ENCODE measurements at places on chromosomes 12 and 14. TPM values are rescaled to one million over a fixed set of nuclear protein-coding genes. Genes with fewer than 3 reads are reported as not detected.

Gene GPR65
- 13.7 TPM for total RNA-seq

Gene ADAM21
- total RNA-seq, result 0.14 TPM

Gene FOXA1
- 0.19 TPM for total RNA-seq

Gene TDP1
- 99.3 TPM for total RNA-seq

Gene TCTN1
- 6.4 TPM for total RNA-seq

Gene TSPAN19
- not detected for total RNA-seq

DNA sequence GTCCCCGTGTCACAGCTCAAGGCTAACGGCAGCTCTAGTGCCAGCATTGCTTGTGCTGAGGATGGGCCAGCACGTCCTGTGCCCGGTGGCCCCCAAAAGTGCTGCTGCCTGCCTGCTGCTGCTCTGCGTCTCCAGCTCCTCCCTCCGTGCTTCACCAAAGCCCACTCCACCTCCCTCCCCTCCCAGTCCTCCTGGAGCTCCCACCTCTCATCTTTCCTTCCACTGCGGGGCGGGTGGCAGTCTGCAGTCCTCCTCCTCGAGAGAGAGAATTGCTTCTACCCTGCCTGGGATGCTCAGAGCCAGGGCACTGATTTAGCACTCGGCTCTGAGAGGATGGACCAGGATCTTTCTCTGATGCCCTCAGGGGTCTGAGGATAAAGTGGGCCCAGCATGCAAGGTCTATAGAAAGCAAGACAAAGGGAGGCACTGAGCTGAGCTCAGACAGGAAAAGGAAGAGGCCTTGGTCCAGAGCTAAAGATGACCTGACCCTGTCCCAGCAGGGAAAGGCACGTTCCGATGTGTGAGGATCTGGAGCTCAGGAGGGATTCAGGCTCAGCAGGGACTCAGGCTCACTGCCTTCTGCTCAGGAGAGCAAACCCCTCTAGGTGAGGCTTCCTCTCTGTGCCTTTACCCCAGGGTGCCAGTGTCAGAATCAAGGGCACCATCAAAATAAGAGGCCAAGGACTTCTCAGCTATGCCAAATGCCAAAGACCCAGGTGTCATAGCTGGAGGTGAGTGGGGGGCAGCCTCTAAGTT, 113.1 kb upstream of the FKBP4 start:
- DNase-seq, result no peak

GRCh38 chr14:97458661-97459579, 661.7 kb downstream of the VRK1 start:
- peak; percentile 90 for DNase-seq

GRCh38 chr14:71163050-71163841, 256.0 kb downstream of the PCNX1 start:
- no peak for DNase-seq

DNA sequence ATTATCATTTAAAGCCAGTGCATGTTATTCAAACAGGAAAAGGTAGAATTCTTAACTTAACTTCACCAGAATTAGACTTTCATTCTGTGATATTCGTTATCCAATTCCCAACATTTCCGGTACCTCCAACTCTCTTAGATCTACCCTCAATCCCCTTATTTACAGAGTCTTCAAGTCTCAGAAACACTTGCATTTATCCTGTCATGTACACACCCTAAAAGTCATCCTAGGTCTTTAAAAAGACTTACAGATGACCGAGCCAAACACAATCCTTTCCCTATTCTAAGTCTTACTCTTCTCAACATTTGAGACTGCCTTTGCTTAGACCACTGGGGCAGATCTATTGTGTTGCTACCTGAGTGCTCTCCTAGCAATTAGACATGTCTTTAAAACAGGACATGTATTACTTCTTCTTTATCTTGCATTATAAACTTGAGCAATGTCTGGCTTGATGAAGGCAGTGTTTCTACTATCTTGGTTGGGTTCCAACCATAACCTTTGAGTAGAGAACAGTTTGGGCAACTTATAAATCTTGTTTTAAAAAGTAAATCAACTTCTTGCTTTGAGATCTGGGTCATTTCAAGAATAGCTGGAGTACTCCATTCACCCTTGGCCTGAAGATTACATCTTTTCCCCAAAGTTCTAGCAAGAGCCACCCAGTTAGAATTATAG, 140.6 kb upstream of the PLEKHG7 start:
- no peak for DNase-seq

DNA sequence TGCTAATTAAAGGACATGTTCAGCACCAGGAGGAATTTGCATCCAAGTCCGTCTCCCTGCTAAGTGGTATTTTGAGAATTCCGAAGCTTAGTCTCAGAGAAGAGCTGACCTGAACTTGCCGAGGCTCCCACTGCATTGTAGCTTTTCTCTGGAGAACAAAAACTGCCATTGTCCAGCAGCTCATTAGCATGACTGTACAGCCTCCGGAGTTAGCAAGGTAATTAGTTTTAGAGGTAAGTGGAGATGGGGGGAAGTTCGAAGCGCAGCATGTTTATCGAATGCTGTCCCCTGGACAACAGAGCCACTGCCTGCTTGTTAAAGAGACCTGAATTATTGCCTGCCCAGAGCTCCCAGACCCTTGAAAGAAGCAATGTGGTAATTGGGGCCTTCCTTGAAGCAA, 160.3 kb upstream of the PELI2 start:
- DNase-seq, result no peak

- DNase-seq, result no peak
Measured at GRCh38 chr12:90909069-90909770, 45.8 kb downstream of the CCER1 start.

DNA sequence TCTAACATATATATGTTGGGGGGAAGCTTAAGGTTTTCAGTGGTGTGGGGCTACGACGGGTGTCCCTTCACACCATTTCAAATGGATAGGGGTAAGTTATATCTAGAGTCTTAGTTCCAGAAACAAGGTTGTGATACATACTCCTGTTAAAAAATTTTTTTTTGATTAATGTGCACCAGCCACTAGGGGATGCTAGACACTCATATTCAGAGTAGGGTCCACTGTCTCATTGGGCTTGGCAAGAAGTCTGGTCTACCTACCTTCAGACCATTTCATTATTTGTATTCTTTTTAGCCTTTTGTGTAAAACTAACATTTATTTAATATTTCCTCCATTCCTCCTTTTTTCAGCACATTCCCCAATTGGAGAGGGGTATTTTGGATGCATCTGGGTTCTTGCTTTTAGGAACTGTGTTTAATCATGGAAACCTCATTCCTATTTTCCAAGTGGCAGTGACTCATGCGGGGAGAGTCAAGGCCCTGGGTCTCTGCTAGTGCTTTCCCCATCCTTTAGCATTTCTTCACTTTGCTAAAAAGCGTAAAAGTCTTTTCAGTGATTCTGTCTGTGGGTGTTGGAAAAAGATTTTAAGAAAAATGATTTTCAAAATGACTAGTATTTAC, 33.4 kb downstream of the ANO4 start:
- DNase-seq, result no peak

DNA sequence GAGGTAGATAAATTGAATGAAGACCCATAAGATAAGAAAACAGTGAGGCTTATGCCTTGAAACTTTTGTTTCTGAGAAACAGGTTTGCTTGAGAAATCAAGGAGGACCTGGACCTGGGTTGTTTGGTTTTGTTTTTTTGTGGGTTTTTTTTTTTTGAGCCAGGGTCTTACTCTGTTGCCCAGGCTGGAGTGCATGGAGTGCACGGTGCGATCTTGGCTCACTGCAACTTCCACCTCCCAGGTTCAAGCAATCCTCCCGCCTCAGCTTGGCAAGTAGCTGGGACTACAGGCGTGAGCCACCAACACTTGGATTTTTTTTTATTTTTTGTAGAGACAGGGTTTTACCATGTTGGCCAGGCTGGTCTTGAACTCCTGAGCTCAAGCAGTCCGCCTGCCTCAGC, 9.0 kb upstream of the PPTC7 start:
- DNase-seq, result peak; percentile 4

- no peak for DNase-seq
Measured at GRCh38 chr14:88264116-88264515, 59.0 kb downstream of the KCNK10 start.
